Left lung (tissue), 14 donors: ENCODE measurements at places on chromosomes 6 and 20. TPM values are rescaled to one million over a fixed set of nuclear protein-coding genes. Genes with fewer than 3 reads are reported as not detected.

- DNase-seq, result peak; percentile 31
These were observed 41.4 kb upstream of the FAM83C start for GRCh38 chr20:35333606-35334005.

DNA sequence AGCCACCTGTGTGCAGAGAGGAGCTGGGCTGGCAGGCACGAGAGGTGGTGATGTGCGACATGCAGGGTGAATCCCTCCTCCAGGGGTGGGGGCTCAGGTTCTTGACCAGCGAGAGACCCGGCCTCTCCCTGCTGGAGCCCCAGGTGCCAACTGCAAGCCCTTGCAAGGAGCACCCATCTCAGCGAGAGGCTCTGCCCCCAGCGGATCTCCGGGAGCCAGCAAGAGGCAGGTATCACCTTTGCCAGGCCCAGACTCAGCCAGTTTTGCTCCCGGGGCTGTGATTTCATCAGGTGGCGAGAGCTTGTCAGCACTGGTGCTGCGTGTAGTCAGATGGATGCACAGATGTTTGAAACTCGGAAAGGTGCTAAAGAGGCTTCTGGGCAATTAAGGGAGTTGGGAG is 87.7 kb downstream of the TFAP2C start:
- no peak for DNase-seq

DNA sequence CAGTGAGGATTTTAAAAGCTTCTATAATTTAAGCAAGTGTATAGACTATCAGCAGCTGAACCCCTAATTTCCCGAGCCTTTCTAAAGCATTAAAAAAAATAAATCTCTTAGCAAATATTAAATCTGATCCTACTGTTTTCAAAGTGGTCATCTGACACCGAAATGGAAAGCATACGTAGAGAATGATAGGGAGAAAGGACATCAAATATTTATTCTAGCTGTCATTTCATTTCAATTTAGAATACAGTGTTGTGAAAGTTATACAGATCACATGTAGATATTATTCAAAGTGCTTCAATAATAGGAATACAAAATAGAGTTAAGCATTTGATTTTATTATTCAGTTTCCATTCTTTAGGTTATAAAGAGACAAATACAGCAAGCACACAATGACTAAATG is 61.9 kb upstream of the PKIB start:
- DNase-seq, result no peak

FAM162B gene
- 8.7 TPM for total RNA-seq

IP6K3 gene
- 0.87 TPM for total RNA-seq

CMTR1 gene
- total RNA-seq, result 36.1 TPM

NRSN1 gene
- not detected for total RNA-seq

GRCh38 chr20:9331707-9332435 is 182.5 kb upstream of the LAMP5 start:
- no peak for DNase-seq

- no peak for DNase-seq
These were observed 101.4 kb downstream of the BMP2 start for GRCh38 chr20:6868861-6869260.

GRCh38 chr6:31299511-31299910 is 27.6 kb upstream of the HLA-C start:
- no peak for DNase-seq

- DNase-seq, result no peak
These were observed 15.0 kb upstream of the DSE start for GRCh38 chr6:116355796-116356195.

GPX5 gene
- total RNA-seq, result not detected

- DNase-seq, result no peak
These were observed 125.2 kb upstream of the TRAF3IP2 start for GRCh38 chr6:111730864-111731263.

- no peak for DNase-seq
These were observed 31.6 kb upstream of the RNF24 start for GRCh38 chr20:4046926-4047325.

GRCh38 chr6:27556406-27556805 is 83.5 kb upstream of the ZNF184 start:
- no peak for DNase-seq

GRCh38 chr20:61083431-61083830 is 168.6 kb upstream of the CDH4 start:
- DNase-seq, result no peak

DNA sequence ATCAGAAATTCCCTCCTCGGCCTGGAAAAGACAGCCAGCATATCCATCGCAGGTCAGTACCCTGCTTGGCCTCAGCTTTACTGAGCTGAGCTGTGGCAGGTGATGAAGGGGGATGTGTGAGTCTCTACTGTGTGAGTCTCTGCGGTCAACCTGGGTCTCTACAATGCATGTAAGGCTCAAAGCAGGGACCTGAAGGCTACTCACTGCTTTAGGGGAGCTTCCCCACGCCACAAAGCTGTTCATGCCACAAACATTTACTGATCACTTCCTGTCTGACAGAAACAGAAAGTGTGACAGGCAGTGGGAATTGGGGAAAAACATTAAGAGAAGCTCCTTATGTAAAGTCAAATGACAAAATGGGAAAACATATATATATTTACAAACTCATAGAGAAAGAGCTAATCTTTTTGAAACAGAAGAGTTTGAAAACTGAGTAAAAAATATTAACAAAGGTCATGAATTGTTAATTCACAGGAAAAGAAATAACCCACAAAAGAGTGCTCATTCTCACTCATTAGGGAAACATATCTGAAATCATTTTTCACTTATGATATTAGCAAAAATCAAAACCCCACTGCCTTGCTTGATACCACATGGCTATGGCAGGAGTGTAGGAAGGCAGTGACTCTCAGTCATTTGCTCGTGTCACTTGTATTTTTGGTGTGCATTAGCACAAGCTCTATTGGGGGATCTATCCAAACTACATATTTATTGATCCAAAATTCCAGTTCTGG is 5.8 kb downstream of the BTN3A3 start:
- DNase-seq, result no peak

CD93 gene
- total RNA-seq, result 71.2 TPM

GRCh38 chr6:16698162-16698533 is 63.1 kb downstream of the ATXN1 start:
- DNase-seq, result no peak

DNA sequence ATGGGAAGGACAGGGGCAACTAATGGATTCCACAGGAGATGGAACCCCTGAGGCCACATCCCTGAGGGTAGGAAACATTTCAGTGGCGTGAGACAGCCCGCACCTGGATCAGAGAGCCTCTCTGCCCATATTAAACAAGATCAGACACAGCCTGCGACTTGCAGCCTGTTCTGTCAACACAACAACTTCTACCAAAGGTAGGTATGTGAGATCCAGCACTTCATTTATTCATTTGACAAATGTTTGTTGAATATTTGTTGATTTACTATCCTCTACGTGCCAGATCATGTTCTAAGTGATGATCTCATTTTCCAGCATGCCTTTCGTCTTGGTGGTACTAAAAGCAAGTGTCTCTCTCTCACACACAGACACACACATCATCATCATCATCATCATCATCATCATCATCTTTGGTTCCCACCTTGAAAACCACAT is 43.2 kb upstream of the NT5E start:
- DNase-seq, result no peak

PPP1R3G gene
- total RNA-seq, result 0.26 TPM

GRCh38 chr20:64255361-64256281 is at the start of gene PCMTD2:
Gene PCMTD2, plus strand, starts transcription at chr20:64255748. Its CDS starts 4,218 bp downstream, at chr20:64259966.
- peak; percentile 76 for DNase-seq

- no peak for DNase-seq
These were observed 1.4 kb upstream of the LRRN4 start for GRCh38 chr20:6055161-6055783.

SPATA25 gene
- 0.70 TPM for total RNA-seq

DNA sequence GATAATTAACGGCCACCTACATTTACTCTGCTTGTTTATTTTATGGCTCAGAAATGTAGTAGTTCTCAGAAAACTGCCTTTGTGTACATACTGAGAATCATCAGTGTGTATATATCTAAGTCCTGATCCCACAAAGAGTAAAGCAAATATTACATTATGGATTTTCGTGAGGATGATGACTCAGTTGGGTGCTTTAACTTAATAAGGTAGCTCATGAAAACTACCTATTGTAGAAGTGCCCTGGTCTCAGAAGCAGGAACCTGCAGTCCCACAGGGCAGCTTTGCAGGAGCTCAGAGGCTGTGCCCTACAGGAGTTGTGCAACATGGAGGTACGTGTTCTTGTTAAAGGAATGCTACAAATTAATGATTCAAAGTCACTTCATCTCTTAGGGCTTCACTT is 108.2 kb downstream of the PLG start:
- DNase-seq, result no peak

GRCh38 chr20:38165089-38165965 is at the start of gene TGM2:
Gene TGM2, minus strand, starts transcription at chr20:38165270. Its CDS starts 72 bp downstream, at chr20:38165198.
- peak; percentile 96 for DNase-seq
